ENCODE measurements at places on chromosomes 3 and 15. TPM values are rescaled to one million over a fixed set of nuclear protein-coding genes. Genes with fewer than 3 reads are reported as not detected.

The SRGAP3 gene
- 3.2 TPM for total RNA-seq

The DUOX2 gene
- total RNA-seq, result not detected

The KCNMB3 gene
- total RNA-seq, result 1.4 TPM

The MGLL gene
- 3.4 TPM for total RNA-seq

DNA sequence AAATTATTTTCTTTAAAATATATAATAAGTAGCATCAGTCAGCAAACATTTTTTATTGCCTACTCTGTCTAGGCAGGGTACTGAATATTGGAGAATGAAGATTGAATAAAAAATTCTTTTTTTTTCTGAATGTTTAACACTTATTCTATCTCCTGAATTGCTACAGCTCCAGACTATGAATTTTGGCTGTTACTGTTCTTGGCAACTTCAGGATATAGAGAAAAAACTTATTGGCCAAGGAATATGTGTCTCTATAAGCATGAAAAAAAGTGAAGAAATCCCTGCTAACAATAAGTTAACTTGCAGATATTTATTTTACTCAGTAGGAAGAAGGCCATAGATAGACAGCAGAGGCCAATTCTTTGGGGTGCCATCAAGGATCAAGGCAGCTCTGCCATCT lies 309.6 kb downstream of the RBMS3 start:
- no peak for DNase-seq

DNA sequence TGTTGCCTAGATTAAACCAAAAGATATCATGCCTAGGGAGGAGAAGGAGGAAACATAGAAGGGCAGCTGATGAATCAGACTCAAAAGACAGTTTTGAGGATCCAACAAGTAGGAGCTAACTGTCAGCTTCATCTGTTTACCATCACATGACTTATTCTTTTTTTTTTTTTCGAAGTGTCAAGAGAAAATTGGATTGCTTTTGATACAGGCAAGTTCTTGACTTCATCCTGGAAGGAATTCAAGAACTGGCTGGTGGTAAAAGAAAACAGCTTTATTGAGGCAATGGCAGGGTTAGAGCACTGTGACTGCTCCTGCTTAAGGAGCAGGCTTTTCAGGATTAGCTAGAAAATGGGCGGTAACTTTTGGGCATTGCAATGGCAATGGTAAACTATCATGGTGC lies 227.5 kb upstream of the KCNMB2 start:
- no peak for DNase-seq

DNA sequence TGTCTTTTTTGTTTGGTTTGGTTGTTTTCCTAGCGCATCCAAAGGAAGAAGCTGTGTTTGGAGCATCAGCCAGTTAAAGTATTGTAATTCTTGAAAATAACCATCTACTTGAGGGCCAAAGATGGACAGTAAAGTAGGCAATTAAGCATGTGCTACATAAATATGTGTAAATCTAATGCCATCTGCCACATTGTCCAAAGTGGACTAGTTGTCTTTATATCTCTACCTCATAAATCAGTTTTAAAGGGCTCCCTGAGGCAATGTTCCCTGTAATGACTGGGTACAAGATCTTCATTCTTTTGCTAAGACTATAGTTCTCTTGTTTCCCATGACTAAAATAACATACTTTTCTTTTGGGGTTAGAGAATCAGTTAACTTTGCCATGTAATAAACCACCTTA lies 460.0 kb upstream of the RARB start:
- DNase-seq, result no peak

Measured in activated CD8-positive, alpha-beta memory T cell treated with anti-CD3 and anti-CD28 coated beads, Interleukin-2, amount 10 ng/mL, durations not matched to agents 7 days and 5 days (primary cell).